NCI-H187 treated with DMSO at 0.1 percent for 48 hours (cell line): ENCODE measurements at places on chromosomes 5 and 9.

- no peak for DNase-seq
These were observed 211.5 kb downstream of the MED10 start for GRCh38 chr5:6166698-6167394.

DNA sequence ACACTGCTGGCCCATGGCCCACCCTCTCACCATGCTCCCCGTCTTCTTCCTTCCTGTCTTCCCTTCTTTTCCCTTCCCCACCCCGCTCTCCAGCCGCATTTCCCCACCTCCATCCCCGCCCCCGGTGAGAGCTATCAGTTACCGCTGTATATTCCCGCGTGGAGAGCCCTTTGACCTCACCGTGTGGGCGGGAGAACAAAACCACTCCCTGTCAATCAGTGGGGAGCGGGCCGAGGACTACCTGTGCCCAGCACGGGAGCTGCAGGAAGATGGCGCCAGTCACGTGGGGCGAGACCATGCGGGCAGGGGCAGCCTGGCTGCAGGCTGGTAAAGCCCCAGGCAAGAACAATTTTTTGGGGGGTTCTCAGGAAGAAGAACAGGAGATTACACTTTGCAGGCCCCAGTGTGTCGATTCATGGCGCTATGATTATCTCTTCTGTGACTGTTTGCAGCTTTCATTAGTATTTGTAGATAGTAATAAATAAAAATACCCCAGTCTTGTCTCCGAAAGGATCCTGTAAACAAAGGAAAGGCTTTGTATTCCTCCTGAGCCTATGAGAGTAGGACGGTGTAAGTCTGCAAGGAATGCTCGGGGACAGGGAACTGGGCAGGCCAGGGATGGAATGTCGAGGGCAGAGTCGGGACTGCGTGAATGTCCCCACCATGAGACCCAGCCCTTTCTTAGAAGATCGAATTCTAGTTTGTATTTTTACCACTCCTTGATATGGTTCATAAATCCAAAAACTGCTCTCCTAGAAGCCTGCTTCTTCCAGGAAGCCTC, 14.8 kb upstream of the DMRT1 start:
- no peak for DNase-seq

- DNase-seq, result no peak
These were observed 342.3 kb downstream of the ZSWIM6 start for GRCh38 chr5:61674378-61674777.

- no peak for DNase-seq
These were observed 399.5 kb upstream of the TNC start for GRCh38 chr9:115517335-115518075.

DNA sequence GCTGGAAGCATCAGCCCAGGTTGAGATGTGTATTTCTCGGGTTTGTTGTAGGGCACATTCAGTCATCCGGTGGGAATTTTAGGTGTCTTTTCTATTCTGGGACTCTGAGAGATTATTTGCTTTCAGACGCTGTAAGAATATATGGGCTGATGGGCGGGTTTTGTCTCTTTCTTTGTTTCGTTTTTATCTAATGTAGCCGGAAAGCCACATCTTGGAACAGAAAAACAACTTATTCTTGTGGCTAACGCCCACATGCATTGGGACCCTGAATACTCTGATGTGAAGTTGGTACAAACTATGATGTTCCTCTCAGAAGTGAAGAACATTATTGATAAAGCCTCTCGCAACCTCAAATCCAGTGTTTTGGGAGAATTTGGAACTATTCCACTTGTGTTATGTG, 22.4 kb downstream of the SCGB3A1 start:
- DNase-seq, result no peak
